ENCODE measurements at places on chromosomes 7 and 10.

- no peak for DNase-seq
Observed at GRCh38 chr10:28188526-28188925, 114.3 kb downstream of the MPP7 start.

DNA sequence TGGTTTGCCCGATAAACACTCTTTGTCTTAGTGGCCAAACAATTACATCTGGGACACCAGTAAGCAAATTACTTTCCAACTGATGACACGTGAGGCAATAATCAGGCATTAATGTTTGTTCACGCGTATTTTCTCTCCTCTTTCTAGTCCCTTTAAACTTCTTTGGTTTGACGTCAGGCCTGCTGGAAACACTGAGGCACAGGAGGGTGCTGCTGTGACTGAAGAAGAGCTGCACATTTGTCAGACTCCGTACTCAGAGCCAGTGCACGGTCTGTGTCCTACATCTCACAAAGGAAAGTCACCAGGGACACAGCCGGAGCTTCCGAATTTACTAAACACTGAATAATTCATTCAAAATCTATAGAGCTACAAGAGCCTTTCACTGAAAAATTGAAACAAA is 57.6 kb upstream of the ANAPC16 start:
- no peak for DNase-seq

- DNase-seq, result no peak
Observed at GRCh38 chr7:117188949-117189592, 133.8 kb downstream of the WNT2 start.

DNA sequence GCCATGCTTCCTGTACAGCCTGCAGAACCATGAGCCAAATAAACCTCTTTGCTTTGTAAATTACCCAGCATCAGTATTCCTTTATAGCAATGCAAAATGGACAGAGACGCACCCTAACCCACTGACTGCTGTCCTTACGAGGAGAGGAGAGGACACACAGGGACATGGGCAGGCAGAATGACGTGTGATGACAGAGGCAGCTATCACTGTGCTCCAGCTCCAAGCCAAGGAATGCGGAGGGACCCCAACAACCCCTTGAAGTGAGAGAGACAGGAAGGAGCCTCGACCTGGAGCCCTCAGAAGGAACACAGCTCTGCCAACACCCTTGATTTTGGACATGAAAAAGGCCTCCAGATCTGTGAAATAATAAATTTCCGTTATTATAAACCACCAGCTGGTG is 46.6 kb upstream of the EBF3 start:
- DNase-seq, result no peak

DNA sequence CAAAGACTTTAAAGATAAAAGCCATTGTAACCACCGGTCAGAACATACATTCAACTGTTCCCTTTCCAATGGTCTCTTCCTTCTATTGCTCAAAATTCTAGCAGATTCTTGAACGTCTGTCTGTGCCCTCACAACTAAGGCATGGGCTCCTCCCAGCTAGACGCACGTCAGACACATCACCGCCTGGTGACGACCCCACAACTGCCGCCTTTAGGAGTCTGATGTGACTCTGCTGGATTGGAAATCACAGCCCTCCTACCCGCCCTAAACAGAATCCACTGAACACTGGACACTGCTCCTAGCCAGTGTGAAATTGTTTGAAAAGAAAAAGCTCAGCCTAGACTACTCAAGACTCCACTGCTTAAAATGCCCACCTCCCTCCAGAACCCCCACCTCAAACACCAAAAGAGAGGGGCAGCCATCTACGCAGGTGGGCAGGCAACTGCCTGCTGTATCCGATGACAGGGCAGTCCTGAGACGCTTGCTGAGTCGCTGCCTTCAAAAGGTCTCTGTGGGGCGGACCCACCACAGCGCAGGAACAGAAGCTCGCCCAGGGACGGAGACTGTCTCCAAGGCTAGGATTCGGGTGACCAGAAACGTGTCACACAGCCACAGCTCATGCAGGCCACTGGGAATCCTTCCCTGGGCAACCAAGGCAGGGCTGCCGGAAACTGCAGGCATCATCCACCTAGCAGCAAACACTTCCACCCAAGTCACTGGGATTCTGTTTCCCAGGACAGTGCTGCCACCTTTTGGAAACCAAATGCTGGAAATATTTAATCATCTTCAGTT is 34.7 kb downstream of the GSDME start:
- DNase-seq, result no peak

GRCh38 chr7:116417593-116418345 is 81.8 kb upstream of the CAV2 start:
- no peak for DNase-seq

DNA sequence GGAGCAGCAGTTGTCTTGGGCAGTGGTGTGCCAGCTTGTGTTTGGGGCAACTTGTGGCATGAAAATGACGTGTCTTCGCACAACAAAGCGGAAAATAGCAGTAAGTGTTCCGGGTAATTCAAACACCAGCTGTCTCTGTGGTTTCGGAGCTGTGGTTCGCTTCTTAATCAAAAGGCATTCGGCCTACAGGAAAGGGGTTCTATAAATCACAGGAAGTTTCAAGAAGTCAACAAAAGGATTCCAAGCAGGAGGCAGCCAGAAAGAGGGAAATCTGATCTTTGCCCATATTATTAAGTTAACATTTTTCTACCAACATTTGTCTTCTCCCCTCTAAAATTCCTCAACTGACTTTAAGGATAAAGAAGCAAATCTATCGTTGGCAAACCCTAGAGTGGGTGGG is 353.4 kb downstream of the FGFR2 start:
- DNase-seq, result no peak

DNA sequence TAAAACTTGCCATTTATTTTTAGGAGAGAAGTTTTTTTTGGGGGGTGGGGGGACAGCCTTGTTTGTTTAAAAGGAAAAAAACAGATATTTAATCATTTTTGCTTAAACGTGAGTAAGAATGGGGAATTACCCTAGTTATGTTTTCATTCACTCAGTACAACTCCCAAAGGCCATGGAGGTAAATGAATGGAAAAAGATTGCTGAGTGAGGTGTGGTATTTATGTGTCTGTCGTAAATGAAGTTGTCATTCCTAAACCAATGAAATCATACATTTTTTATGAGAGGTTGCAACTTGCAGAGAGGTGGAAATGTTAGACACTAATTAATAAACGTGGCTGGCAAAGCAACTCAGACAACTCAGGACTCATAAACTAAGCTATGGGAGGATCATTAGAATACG is 218.1 kb downstream of the CELF2 start:
- DNase-seq, result no peak

DNA sequence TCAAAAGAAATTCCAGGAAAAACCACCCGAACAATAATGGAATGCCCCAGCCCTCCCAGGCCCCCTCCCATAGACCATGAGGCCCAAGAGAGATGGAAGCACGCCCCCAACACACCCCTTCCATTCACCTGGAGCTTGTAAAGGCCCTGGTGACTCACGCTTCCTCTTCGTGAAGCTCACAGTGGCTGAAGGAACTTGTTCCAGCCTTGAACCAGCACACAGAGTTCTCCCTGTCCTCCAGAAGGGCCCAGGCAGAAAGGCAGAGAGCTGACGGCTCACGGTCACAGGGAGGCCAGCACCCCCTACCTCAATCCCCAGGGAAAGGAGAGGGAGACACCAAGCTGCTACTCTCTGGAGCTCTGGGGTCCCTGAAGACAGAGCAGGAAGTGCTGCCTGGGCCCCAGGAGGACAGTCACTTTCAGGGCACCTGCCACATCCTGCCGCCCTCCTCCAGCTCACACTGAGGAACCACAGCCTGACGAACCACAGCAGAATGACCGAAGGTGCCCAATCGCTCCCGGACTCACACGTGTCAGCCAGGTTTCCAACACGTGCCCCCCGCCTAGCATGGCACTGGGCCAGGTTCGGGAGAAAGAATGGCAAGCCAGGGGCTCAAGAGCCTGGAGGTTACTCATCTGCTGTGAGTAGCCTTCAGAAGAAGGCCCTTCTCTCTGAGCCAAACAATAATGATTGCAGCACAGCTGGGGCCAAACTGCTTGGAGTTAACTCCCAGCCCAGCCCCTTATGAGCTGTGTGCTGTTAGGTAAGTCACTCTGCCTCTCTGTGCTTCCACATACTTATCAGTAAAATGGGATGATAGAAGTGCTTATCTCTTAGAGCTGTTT is 52.8 kb downstream of the DLG5 start:
- no peak for DNase-seq

DNA sequence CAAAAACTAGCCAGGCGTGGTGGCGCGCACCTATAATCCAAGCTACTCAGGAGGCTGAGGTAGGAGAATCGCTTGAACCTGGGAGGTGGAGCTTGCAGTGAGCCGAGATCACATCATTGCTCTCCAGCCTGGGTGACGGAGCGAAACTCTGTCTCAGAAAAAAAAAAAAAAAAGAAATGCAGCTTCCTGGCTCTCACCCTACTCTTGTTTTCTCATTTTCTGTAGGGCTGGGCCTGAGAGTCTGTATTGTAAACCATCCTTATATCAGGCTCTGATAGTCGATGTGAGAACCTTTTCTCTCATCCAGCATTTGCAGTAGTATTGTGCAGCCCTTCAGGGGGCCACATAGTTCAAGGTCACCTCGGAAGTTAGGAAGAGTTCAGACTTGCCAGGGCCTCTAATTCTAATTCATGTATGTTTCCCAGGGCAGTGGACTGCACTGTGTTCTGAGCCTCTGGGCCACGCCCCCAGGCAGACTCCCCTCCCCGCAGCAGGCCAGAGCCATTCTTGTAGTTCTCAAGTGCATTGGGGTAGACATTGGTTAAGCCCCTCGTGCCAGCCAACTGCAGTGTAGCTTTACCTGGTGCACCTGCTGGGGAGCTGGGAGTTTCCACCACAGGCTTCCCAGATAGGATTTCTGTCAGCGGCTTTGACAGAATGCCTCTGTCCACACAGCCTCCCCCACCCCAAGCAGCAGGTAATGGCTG is 38.3 kb upstream of the PDCD4 start:
- no peak for DNase-seq

DNA sequence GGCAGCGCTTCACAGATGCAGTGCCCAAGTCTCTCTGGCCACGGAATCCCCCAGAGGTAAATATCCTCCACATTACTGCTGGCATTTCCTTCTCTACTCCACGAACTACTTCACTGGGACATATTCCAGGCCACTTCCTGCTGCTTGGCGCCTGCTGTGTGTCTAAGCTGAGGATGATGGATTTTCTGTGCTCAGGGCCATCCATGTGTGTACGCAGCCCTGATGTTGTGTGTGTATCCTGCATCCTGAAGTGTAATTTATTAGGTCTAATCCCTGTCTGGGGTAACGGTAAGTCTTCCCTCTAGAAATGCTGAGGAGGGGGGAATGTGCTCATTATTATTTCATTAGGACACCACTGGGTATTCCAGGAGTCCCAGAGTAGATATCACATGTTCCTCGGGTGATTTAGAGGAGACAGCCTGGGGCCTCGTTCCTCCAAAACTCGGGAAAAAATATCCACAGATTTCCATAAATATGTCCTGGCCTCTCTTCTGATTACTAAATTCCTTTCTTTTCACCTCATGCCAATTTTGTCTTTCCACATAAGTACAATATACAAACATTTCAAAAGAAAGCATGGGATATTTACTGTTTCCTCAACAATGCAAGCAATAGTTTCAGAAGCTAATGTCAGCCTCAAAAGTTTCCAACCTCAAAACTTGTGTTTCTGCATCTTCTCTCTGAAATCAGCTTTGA is 25.5 kb upstream of the HABP2 start:
- no peak for DNase-seq

DNA sequence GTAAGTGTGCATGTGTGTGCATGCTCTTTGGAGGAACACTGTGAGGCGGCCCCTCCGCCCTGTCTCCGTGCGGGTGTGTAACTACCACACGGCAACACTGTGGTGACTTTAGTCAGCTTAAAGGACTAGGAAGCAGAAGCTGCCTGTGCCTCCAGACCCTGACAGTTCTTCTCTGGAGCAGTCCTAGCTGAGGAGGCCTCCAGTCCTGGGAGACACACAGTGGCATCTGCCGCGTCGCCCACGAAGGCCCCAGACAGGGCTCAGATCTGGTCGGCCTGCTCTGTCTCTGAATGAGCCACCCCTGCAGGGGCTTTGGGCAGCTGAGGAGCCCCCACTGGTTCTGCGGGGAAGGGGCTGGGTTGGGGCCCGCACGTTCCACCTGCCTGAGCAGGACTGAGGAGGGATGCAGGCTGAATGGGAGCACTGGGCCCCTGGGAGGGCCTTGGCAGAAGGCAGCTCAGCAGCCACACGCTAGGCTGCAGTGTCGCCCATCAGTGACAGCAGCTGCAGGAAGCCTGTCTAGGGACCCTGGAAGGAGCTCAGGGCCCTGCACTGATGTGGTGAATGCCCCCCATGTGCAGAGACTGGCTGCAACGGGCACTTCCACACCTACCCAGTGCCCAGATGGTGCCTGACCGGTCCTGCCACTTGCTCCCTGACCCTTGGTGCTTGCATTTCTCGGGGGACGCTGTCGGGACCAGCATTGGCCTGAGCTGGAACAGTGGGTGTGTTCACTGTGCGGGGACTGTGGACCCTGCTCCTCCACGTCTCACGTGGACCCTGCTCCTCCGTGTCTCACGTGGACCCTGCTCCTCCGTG is 27.3 kb upstream of the KNDC1 start:
- no peak for DNase-seq

DNA sequence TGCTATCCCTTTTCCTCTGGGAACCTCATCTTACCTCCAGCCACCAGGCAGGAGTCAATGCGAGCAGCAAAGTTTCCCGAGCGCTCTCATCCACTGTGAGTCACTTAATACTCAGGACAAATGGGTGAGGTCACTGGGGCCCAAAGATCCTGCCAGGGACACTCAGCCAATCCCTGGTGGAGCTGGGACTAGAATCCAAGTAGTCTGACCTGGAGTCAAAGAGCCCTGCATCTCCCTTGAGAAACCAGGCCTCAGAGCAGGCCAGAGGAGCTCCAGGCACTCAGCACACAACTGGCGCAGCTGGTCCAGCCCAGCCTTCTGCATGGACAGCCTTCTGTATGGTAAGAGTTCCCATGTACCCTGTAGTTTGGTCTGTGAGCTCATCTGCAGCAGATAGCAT is 142.3 kb downstream of the MAPK8 start:
- no peak for DNase-seq

DNA sequence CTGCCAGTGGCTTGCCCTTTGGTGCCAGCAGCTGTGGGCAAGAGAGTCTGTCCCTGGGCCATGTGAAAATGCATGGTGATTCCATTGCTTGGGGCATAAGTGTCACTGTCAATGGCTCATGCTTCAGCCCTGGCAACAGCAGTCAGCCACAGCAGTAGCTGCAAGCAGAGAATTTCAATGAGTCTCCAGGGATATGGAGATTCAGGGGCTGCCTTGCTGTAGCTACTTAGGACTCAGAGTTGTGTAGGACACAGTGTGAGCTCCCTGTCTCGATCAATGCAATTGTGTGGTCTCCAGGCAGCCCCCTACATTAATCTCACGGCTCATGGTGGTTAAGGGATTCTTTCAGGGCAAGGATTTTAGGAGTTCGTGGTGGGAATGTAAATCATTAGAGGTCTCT is 126.3 kb upstream of the STARD3NL start:
- no peak for DNase-seq

GRCh38 chr7:135447748-135448147 is 62.2 kb downstream of the CNOT4 start:
- no peak for DNase-seq

DNA sequence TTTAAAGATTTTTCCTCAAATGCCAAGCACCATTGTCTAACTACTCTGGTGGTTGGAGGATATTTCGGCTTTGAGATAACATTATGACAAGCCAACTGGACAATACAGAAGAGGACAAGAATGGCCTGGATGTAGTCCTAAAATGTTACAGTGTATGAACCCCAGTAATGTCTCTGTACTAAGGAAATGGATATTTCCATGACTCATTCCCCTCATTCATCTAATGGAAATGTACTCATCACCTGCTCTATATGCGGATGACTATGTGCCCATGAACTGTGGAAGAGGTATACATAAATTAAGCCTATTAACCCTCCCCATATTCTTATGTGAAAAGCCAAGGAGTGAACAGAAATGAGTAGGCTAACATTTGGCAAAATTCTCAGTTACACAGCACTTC is 207.9 kb downstream of the CACNA2D1 start:
- DNase-seq, result no peak

Measured in esophagus squamous epithelium (tissue), 5 donors.